GM12891 (cell line): ENCODE measurements at places on chromosomes 2 and 18.

DNA sequence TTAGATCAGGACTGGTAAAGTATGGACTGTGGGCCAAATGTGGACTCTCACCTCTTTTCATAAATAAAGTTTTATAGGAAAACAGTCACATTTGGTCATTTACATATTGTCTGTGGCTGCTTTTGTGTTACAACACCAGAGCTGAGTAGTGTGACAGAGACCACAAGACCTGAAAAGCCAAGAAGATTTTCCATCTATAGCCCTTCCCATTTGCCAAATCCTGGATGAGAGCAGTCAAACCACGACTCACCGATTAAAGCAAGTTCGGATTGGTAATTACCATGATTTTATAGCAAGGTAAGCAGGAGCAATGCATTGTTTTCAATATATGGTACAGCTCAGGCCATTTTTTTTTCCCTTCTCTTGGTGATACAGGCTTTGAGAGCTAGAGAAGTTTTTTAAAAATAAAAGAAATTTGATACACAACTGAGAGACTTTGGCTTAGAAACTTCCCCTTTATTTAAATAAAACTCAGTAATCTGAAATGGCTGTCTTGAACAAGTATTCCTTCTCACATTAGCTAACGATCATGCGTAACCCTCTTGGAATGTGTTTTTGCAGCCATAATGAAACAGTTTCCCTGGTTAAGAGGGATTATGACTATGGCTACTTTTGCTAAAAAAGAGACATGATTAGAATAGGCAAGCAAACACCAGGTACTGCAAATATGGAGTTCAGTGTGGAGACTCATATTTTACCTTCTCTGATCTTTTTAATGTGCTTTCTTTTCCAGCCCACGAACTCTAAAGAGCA, 9.5 kb upstream of the MALL start:
- no peak for DNase-seq

GRCh38 chr2:129293326-129293725, 686.1 kb upstream of the RAB6C start:
- DNase-seq = no peak

DNA sequence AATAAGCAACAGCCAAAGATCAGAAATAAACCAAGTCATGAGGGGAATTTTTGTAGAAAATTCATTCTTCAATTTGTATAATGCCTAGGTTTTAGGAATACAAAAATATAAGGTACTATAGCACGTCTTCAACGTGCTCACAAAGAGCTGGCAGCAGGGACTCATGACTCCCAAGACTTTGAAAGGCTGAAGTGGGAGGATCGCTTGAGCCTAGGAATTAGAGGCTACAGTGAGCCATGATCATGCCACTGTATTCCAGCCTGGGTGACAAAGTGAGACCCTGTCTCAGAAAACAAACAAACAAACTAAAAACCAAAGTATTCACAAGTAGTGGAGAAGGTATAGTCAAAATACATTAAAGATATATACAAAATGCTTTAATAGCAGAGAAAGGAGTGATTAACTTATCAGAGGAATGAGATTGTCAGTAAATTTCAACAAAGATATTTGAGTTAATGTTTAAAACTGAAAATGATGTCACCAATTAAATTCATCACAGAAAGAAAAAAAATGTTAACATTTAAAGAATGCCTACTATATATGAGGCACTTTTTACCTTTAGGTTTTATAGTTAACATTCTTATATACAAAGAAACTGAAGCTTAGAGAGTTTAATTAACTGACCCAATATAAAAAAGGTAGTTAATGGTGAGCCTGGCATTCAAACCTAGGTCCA, 3.2 kb downstream of the WDR33 start:
- DNase-seq = no peak

- DNase-seq = no peak
Observed at GRCh38 chr18:50340078-50340477, 34.8 kb upstream of the SKA1 start.

- no peak for DNase-seq
Observed at GRCh38 chr18:69559604-69560003, 158.9 kb downstream of the DOK6 start.

- DNase-seq = no peak
Observed at GRCh38 chr2:165682546-165682945, 111.5 kb downstream of the GALNT3 start.

DNA sequence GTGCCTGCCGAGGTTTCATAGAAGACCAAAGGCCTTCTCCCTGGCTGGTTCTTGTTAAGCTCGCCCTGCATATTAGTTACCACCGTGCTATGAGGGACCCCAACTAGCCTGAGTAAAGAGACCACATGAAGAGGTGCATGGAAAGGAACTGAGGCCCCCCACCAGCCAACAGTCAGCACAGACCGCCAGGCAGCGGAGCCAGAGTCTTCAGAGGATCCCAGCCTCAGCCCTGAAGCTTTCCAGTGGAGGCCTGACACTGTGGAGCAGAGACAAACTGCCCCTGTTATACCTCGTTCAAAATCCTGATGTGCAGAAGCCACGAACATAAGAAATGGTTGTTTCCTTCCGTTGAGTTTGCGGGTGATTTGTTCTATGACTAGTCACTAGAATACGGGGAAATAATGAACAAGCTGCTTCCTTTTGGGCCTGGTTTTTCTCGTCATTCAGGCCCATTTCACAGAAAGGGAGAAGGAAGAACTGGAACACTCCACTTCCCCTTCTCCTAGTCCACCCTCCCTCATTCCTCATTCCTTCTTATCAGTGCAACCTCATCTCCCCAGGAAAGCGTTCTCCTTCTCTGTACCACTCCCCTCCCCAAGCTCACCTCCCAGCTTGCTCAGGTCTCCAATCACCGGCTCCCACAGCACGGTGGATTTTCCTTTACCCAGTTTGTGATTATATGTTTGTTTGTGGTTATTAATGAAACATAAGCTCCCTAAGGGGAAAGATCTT, 3.0 kb upstream of the GLI2 start:
- no peak for DNase-seq

- DNase-seq = no peak
Observed at GRCh38 chr2:158006961-158007719, 94.5 kb upstream of the UPP2 start.

GRCh38 chr18:48962252-48962993, 11.7 kb upstream of the SMAD7 start:
- no peak for DNase-seq

GRCh38 chr2:72095364-72095763, 52.3 kb downstream of the CYP26B1 start:
- DNase-seq = no peak

DNA sequence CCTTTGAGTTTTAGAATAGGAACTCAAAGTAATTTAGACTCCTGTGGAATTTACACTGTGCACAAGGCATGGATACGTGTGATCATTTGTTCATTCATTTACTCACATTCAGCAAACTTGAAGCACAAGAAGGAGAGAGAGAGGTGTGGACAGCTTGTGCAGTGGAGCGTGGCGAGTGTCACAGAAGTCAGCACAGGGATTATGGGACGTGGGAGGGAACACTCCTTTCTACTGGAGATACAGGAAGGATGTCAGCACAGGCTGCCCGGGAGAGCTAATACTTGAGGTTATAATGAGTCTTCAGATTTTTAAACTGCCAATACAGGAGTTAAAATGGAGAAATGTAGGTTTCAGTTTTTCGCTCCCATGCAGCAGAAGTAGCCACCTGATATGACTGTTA, 7.0 kb downstream of the FAM228A start:
- no peak for DNase-seq

DNA sequence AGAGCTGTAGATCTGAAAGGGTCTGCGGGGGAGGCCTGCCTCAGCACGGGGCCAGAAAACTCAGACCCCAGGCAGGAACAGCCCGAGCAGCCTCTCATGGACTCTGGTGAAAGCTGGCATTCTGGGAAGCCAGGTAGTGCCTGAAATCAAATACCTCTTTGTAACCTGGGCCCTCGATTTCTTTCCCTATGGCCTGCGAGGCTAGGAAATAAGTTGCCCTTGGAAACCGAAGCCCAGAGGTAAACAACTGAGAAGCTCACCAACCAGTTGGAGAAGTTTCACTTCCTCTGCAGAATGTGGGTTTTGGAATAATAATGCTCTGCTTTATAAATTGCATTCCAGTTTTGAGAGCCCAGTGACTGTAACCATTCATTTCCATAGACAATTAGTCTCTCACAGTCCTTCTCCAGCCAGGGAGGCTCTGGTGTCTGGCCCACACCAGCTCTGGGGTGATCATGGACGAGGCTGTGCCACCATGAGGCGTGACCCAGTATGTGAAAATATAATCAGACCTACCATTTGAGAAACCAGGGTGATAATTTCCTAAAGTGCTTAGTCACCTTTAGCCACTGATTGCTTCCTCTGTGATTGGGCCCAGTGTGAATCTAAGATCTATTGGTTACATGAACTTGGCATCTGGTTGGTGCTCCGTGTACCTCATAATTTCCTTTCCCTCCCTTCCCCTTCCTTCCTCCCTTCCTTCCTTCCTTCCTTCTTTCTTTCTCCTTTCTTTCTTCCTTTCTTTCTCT, 133.1 kb upstream of the PELI1 start:
- DNase-seq = no peak

- no peak for DNase-seq
Observed at GRCh38 chr2:9296559-9296958, 89.9 kb downstream of the ASAP2 start.
